HuH-7.5 (cell line): ENCODE measurements at places on chromosomes 7 and 10.

DNA sequence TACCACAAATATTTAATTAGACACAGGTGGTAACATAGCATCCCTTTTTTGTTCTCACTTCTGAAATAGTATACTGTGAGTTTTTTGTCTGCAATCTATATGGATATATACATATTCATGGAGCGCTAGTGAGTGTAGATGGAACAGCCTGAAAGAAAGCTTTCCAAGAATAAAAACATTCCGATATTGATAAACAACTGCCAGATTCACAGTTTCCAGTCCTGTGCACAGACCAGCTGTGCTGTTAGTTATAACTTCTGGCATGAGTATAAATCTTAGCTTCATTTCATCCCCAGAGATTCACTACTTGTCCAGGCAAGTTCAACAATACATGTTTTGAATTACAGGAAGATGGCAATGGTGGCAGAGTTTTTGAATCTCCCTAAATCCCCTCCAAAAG is 467.1 kb upstream of the STEAP1 start:
- no peak for DNase-seq

GRCh38 chr7:9124320-9124719 is 690.9 kb downstream of the NXPH1 start:
- no peak for DNase-seq

GRCh38 chr7:154865984-154866685 is 136.8 kb downstream of the PAXIP1 start:
- no peak for DNase-seq

DNA sequence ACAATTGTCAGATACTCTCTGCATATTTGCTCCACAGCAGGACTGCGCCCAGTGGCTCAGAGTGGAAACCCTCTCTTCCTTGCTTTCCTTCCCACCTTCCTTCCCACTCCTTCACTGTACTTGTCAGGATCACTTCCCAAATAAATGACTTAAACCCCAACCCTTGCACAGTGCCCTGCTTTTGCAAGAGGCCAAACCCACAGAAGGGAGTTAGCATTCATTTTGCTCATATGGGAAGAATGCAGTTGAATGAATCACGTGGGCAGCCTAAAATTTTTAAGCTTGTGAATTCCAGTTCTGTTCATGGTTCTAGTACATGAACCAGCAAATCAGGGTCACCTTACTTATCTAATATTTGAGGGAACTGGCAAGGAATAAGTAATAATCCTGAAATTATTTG is 47.7 kb upstream of the SFMBT2 start:
- DNase-seq, result no peak

DNA sequence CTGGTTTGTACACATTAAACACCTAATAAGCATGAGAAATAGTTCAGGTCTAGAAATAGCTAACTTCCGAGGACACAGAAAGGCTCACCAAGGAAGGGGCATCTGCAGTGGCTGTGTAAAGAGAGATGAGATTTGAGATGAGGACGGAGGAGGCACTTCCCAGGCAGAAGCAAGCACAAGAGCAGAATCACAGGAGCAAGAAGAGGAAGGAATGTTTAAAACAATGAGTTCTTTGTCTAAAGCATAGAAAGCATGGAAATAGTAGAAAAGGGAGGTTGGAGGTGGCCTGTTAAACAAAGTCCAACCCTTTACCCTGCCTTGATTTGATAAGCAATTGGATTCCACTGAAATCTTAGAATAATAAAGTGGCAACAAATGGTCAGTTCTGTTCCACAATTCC is 11.6 kb upstream of the PON3 start:
- DNase-seq, result no peak
